ENCODE measurements at places on chromosomes 2 and 18.

GRCh38 chr2:233513953-233514655 lies 52.5 kb downstream of the USP40 start:
- no peak for DNase-seq

- no peak for DNase-seq
Measured at GRCh38 chr2:207863345-207863744, 93.6 kb upstream of the FZD5 start.

- no peak for DNase-seq
Measured at GRCh38 chr2:176582176-176582575, 312.9 kb downstream of the MTX2 start.

GRCh38 chr2:138115666-138116065 lies 151.4 kb downstream of the HNMT start:
- no peak for DNase-seq

- no peak for DNase-seq
Measured at GRCh38 chr2:129758784-129759471, 220.5 kb upstream of the RAB6C start.

GRCh38 chr2:65789923-65790675 lies 357.7 kb upstream of the SPRED2 start:
- DNase-seq, result no peak

DNA sequence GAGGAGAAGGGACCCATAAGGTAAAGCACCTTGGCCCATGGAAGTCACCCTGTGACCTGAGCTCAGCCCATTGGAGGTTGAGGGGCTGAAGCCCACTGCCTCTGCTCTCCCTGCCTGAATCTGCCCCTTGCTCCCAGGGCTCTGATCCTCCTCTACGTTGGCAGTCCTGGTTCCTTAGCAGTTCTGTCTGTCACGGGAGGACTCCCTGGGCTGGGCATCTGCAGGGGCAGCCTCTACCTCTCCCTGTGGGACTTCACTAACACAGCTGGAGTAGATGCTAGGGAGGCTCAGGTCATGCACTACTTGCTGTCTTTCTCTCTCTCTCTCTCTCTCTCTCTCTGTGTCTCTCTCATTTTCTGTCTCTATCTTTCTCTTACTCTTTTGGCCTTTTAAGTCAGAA lies 8.7 kb downstream of the GYPC start:
- no peak for DNase-seq

DNA sequence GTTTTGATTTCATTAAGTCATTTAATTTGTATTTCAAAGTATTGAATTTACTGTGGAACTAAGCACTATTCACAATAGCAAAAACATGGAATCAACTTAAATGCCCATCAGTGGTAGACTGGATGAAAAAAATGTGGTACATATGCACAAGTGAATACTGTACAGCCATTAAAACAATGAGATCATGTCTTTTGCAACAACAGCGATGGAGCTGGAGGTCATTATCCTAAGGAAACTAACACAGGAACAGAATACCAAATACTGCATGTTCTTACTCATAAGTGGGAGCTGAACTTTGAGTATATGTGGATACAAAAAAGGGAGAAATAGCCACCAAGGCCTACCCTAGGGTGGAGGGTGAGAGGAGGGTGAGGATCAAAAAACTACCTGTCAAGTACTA lies 164.4 kb downstream of the BABAM2 start:
- no peak for DNase-seq

- DNase-seq, result no peak
Measured at GRCh38 chr2:188865681-188866080, 108.5 kb upstream of the COL3A1 start.

DNA sequence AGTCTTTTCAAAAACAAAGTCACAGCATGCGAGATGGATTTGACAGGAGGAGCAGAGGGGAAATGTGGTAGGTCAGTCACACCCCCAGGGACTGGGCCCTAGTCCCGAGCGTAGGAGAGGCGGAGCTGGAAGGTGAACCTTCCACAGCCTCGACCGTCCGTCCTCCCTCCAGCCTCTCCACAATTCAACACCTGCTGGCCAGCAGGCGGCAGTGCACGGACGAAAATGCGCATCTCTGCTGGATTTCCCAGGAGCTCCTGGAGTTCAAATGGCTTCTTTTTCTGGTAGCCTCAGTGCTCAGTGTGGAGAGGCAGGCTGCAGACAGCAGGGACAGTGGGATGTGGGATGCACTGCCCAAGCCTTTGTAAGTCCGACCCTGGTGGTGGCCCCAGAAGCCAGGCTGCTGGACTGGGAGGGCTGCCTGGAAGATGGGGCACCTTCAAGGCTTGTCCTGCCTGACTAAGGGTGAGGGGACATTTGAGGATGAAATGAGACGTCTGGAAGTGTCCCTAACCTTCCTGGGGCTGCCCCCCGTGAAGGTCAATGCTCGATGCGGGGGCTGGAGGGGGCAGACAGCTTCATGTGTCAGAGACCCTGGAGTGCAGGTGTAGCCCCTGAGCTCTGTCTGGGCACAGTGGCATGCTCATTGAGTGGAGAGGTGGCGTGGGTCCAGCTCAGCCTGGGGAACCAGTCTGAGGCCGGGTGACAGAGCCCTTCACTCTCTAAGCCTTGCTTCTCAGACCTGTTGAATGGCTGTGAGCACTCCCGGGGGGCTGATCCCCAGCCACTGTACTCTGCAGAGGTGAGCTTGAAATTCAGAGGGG lies 189.5 kb downstream of the TFCP2L1 start:
- no peak for DNase-seq

GRCh38 chr2:174195253-174195652 lies 53.1 kb downstream of the OLA1 start:
- no peak for DNase-seq
